ENCODE measurements at places on chromosomes 12 and 14. TPM values are rescaled to one million over a fixed set of nuclear protein-coding genes. Genes with fewer than 3 reads are reported as not detected.
A peak's percentile ranks its signal among the peaks of the same experiment; 100 is the strongest.

DNA sequence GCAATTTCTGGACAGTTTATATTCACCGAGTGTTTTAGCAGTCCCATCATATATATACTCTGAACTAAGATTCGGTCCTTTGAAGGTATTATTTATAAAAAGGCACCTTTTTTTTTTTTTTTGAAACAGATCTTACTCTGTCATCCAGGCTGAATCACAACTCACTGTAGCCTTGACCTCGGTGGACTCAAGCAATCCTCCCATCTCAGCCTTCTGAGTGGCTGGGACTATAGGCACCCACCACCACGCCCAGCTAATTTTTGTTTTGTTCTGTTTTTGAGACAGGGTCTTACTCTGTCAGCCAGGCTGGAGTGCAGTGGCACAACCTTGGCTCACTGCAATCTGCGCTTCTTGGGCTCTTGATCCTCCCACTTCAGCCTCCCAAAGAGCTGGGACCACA lies 52.1 kb downstream of the BTBD7 start:
- no peak for ATAC-seq

DNA sequence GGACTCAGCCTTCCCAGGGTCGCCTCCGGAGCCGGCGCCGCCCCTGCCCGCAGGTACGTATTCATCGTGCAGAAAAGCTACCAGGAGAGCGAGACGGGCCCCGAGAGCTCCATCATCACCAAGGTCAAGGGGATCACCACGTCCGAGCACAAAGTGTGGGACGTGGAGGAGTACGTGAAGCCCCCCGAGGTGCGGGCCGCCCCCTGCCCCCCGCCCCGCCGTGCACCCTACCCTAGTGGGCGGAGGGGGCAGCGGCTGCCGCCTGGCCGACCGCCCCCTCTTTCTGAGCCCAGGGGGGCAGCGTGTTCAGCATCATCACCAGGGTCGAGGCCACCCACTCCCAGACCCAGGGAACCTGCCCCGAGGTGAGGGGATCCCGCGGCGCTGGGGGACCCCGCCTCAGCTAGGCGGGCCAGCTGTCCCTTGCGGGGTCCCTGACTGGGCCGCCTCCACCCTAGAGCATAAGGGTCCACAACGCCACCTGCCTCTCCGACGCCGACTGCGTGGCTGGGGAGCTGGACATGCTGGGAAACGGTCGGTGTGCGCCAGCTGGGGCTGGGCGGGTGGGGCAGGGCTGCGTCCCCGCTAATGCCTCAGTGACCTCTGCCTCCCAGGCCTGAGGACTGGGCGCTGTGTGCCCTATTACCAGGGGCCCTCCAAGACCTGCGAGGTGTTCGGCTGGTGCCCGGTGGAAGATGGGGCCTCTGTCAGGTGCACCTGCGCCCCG lies 973 bp downstream of the P2RX2 start:
- no peak for ATAC-seq

DNA sequence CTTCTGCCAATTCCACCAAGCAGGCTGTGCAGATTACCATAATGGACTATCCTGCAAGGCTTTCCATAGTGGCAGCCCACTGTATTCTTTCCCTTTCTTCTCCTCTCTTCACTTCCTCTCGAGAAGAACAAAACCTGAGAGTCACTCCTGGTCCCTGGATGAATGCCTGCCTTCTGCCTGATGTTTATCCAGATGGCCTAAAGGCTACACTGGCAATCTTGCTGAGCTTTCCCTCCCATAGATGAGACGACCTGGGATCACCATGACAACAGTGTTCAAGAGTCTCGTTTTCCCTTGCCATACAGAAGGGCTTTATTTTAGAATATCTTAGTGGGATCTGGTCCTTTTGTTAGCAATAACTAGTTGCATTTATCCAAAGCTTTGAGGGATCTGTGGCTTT lies 142.3 kb downstream of the RTN1 start:
- no peak for ATAC-seq

GRCh38 chr12:9347328-9348127 lies 139.3 kb upstream of the PZP start:
- peak; percentile 37 for ATAC-seq

- no peak for ATAC-seq
Measured at GRCh38 chr12:28121899-28122655, 68.2 kb upstream of the CCDC91 start.

DNA sequence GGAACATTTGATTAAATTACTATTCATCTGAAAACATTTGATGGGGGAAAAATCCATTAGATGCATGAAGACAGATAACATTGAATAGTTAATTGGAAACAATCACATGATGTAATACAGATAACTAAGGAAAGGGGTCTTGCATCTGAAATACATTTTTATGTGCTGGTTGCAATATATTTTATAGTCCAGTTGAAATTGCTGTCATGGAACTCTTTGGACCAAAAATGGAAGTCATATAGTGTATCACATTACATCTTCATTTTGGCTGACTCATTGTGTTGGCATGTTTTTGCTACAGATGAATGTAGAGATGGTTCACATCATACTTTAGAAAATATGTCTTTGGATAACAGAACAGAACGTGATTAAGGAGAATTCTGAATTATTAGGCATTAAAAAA lies 43.0 kb upstream of the GNPNAT1 start:
- ATAC-seq: no peak

- ATAC-seq: no peak
Measured at GRCh38 chr14:42734041-42734440, 1127.4 kb downstream of the LRFN5 start.

- ATAC-seq: no peak
Measured at GRCh38 chr14:37131205-37131604, 41.2 kb downstream of the SLC25A21 start.

GRCh38 chr12:52870361-52871290 lies 21.8 kb upstream of the KRT78 start:
- ATAC-seq: no peak

SLC25A47 gene
- 0.52 TPM for total RNA-seq

CLEC14A gene
- 0.58 TPM for total RNA-seq

CCDC177 gene
- 3.3 TPM for total RNA-seq

PLCZ1 gene
- not detected for total RNA-seq

NANOG gene
- 0.63 TPM for total RNA-seq

CACNA1C gene
- 36.4 TPM for total RNA-seq

All from motor neuron (in vitro differentiated cells).